ENCODE measurements at places on chromosomes 11 and 22. TPM values are rescaled to one million over a fixed set of nuclear protein-coding genes. Genes with fewer than 3 reads are reported as not detected.

DNA sequence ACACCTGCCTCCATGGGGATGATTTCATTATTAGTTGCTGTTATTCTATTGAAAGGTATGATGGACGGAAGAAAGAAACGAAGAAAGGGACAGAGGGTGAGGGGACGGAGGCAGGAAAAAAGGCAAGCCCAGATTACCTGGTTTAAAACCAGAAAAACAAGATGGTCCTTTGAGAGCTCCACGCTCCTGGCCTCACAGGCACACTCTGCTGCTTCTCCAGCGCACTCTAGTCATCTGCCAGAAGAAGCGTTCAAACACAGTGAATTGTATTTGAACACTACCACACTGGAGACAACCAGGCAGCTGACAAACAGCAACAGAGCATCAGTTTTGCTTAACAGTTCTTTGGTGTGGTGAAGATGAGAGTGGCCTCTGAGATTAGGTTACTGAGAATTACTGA lies 216.9 kb downstream of the CADM1 start:
- H3K27me3 ChIP-seq = no peaks in the 10 kb centered on the region
- H3K36me3 ChIP-seq = no peaks in the 10 kb centered on the region
- no peak for DNase-seq
- no peaks in the 10 kb centered on the region for H3K4me1 ChIP-seq
- H3K27ac ChIP-seq = no peak overlapping the region

DNA sequence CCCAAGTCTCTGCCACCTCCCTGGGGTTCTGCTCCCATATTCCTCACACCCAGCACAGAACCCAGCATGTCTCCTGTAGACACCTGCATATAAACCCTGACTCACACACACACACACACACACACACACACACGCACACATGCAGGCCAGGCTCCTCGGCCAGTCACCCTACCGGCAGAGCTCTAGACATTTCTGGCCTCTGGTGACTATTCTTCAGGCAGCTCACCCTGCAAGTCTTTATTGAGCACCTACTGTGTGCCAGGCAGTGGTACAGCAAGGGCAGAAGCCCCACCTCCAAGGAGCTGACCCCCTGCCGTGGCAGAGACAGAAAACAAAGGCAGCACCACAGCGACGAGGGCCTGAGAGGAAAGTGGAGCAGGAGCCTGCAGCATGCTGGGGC lies 50.3 kb downstream of the CDKN1C start:
- H3K27me3 ChIP-seq = no peaks in the 10 kb centered on the region
- H3K36me3 ChIP-seq = no peaks in the 10 kb centered on the region
- no peak for DNase-seq

DNA sequence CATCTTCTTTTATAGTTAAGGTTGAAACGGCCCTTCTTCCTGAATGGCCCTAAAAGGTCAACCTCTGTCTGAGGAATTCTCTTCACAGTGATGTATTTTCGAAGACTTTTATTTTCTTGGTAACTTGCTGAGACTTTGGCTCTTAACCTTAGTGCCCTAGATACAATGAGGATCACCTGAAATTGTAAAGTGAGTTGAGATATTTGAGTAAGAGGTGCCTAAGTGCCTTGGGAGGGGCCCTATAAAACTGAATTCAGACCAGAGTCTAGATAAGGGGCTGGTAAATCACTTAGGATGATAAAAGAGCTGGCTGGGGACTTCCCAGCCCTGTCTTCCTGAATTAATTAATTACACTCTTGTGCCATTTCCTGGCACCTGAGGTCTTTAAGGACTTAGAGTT lies 505.6 kb upstream of the KIRREL3 start:
- no peak for DNase-seq
- H3K27me3 ChIP-seq = no peaks in the 10 kb centered on the region
- no peak overlapping the region for H3K27ac ChIP-seq
- no peaks in the 10 kb centered on the region for H3K4me1 ChIP-seq
- no peak overlapping the region for H3K4me3 ChIP-seq
- H3K36me3 ChIP-seq = no peaks in the 10 kb centered on the region

DNA sequence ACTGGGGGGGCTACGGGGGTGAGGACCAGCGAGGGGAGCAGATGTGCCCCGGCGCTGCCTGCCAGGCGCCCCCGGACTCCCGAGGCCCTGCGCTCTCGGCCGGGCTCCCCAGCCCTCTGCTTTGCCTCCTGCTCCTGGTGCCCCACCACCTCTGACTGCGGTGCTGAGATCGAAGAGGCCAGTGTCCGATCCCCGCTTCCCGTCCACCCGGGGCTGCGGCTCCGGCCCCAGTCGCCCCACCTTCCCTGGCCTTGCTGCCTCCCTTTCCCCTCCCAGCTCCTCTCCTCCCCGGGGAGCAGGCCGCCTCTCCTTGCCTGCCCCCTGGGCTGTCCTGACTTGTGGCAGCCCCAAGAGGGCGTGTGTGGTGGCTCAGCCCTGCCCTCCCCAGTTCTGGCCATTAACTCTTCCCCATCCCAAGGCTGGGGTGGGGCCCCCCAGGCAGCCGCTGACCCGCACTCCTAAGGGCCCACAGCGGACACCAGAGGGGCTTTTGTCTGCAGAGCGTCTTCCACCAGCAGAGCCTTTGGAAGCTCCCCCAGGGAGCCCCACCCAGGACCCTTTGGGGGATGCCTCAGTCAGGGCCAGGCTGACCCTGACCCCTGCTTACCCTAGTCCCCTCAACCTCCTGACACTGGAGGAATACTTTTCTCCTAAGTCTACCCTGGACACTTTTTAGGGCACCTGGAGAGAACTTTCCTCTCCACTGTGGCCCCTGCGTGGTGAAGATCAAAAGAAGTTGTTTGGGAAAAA lies 16.6 kb downstream of the RTN4RL2 start:
- no peaks in the 10 kb centered on the region for H3K36me3 ChIP-seq
- H3K27ac ChIP-seq = no peak overlapping the region
- H3K27me3 ChIP-seq = peaks cover 5% of the 10 kb centered on the region
- DNase-seq = no peak
- peaks cover 27% of the 10 kb centered on the region for H3K4me1 ChIP-seq

The KCNQ1OT1 gene
- total RNA-seq = 0.20 TPM

The MAFF gene
- total RNA-seq = 7.4 TPM

GRCh38 chr22:31646186-31647019 lies 15.6 kb downstream of the PISD start:
- no peaks in the 10 kb centered on the region for H3K27me3 ChIP-seq
- no peaks in the 10 kb centered on the region for H3K4me1 ChIP-seq
- peaks cover 18% of the 10 kb centered on the region for H3K36me3 ChIP-seq
- H3K4me3 ChIP-seq = no peak overlapping the region
- H3K27ac ChIP-seq = no peak overlapping the region
